ENCODE measurements at places on chromosomes 5 and 9. TPM values are rescaled to one million over a fixed set of nuclear protein-coding genes. Genes with fewer than 3 reads are reported as not detected.
A peak's percentile ranks its signal among the peaks of the same experiment; 100 is the strongest.

- H3K4me1 ChIP-seq = peaks cover 25% of the 10 kb centered on the region
- H3K4me3 ChIP-seq = no peak overlapping the region
- no peak overlapping the region for H3K27ac ChIP-seq
- no peaks in the 10 kb centered on the region for H3K27me3 ChIP-seq
- H3K36me3 ChIP-seq = no peaks in the 10 kb centered on the region
- no peak for DNase-seq
These were observed 34.9 kb downstream of the PCDH1 start for GRCh38 chr5:141843156-141843927.

GRCh38 chr5:107373549-107374263, 297.0 kb downstream of the EFNA5 start:
- no peak overlapping the region for H3K4me3 ChIP-seq
- H3K27ac ChIP-seq = no peak overlapping the region
- 0 out of 2 replicates have a peak, but pooled peaks cover 5% of the 10 kb centered on the region for H3K4me1 ChIP-seq
- DNase-seq = no peak
- no peaks in the 10 kb centered on the region for H3K27me3 ChIP-seq
- H3K36me3 ChIP-seq = no peaks in the 10 kb centered on the region

DNA sequence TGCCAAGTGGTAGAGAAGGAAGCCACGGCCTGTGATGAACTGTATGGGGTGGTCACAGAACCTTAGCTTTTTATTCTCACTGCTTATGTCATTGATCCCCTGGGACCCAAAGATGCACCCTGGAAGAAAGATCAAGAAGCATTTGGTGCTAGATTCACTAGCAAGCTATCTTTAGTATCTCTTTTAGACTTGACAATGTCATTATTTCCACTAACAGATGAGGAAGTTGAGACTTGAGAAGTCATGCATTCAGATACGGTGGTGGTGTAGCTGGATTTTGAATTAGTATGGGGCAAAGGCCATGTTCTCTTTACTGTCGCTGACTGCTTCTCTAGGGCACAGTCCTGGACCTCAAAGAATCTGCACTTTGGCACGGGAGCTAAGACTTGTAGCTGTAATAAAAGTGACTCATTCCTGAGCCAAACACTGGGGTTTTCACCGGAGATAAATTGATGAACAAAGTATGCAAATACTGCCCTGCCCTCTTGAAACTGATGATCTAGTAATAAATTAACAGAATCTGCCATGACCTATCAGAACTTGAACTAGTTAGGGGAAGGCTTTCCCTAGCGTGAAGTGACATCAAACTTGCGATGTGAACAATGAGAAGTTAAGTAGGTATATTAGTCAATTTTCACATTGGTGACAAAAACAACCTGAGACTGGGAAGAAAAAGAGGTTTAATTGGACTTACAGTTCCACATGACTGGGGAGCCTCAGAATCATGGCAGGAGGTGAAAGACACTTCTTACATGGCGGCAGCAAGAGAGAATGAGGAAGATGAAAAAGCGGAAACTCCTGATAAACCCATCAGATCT, 5.4 kb downstream of the GDA start:
- no peaks in the 10 kb centered on the region for H3K27me3 ChIP-seq
- no peaks in the 10 kb centered on the region for H3K36me3 ChIP-seq
- DNase-seq = peak; percentile 68
- no peak overlapping the region for H3K4me3 ChIP-seq
- peaks cover 17% of the 10 kb centered on the region for H3K4me1 ChIP-seq

DNA sequence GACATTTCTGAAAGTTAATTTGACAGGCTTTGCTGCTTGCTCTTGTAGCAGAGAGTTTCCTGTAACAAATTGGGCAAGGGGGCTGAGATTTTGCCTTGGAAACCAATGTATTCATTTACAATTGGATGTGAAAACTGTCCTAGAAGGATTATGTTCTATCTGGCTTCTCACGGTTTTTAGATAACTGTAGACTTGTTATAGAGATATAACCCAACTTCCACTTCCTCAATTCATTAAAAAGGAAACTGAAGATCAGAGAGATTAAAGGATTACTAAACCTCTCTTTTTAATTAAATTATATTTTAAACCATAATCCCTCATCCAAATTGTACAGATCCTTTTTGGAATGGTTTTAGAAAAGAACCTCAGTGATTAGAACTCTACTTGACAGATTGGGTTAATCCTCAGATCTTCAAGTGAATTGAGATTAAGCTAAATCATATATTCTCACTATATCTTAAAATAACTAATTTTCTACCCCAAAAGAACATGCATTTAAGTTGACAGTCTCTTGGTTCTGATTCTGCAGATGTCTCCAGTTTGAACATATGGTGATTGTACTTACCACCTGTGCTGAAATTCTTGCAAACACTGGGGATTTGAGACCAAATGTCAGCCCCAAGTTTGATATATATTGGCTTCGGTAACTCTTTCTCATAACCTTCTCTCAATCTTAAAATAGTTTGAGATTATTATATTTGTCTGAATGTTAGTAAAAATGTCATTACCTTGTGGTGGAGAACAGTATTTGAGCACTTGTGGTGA, 130.1 kb upstream of the C9orf72 start:
- H3K27ac ChIP-seq = no peak overlapping the region
- DNase-seq = no peak
- H3K36me3 ChIP-seq = no peaks in the 10 kb centered on the region
- H3K27me3 ChIP-seq = no peaks in the 10 kb centered on the region

DNA sequence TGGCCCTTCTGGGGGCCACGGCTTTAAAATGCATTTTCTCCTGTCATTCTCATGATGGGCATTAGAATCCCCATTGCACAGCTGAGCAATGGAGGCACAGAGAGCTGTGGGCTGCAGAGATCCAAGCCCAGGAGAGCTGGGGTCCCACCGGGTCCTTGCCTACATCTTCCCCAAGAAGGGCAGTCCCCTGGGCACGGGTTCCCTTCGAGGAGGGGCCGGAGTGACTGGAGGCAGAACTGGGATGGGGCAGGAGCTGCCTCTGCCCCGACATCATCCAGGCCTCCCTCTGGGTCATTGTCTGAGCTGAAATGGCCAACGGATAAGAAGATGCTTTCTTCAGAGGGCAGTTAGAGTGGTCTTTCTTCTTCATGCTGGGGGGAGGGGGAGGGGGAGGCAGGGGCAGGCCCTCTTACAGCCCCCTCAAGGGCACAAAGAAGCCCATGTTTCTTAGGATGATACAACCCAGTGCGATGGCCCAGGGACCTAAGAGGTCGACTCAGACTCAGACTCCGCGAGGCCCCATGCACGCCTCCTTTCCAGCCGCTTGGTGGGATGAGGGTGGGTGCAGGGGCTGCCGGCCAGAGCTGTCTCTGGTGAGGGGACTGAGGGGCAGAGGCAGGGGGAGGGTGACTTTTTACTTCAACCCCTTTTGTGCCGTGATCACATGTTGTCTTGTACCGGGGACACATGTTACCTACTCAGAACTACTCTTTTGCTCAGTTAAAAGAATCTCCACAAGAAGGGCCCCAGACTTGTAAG, 112.4 kb upstream of the IRX2 start:
- no peak overlapping the region for H3K27ac ChIP-seq
- H3K4me3 ChIP-seq = no peak overlapping the region
- H3K4me1 ChIP-seq = no peaks in the 10 kb centered on the region

DNA sequence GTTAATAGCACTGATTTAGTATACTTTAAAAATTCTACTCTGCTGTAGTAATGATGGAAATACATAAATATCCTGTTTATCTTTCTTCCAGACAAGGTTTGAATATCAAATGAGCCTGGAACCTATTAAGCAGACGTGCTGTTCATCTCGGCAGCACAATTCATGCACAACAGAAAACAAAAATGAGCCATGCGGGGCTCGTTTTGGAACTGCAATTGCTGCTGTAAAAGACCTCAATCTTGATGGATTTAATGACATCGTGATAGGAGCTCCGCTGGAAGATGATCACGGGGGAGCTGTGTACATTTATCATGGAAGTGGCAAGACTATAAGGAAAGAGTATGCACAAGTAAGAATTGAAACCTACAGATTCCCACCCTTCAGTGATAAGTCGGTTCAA, 79.1 kb upstream of the ITGA2 start:
- DNase-seq = no peak
- no peaks in the 10 kb centered on the region for H3K27me3 ChIP-seq
- no peak overlapping the region for H3K4me3 ChIP-seq
- H3K27ac ChIP-seq = no peak overlapping the region
- H3K36me3 ChIP-seq = no peaks in the 10 kb centered on the region
- no peaks in the 10 kb centered on the region for H3K4me1 ChIP-seq

The SLC36A3 gene
- total RNA-seq = not detected

The SLC6A3 gene
- not detected for total RNA-seq

The PRRX2 gene
- total RNA-seq = 1.3 TPM

Measured in PC-3 (cell line).